SIG-M5 (cell line): ENCODE measurements at places on chromosomes 2 and 18.

GRCh38 chr2:157404363-157404762 lies 39.5 kb downstream of the CYTIP start:
- DNase-seq, result no peak

- no peak for DNase-seq
Measured at GRCh38 chr2:75607988-75608683, 38.4 kb upstream of the MRPL19 start.

DNA sequence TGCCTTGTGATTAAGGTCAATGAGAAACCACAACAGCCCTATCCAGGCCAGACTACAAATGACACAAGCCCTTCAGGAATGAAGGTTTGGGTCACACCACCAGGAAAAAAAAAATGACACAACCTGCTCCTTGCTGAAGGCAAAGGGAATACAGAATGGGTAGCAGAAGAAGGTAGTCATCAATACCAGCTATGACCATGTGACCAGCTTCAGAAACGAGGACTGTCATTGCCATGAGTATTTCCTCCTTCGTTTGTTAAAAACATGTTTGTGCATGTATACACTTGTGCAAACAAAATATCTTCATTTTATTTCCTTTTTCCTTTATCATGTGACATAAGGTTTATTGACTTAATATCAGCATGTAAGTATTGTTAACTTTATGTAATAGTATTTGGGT lies 226.6 kb downstream of the CDH19 start:
- DNase-seq, result no peak

GRCh38 chr2:237359518-237359840 lies 54.5 kb downstream of the COL6A3 start:
- DNase-seq, result no peak

GRCh38 chr2:3128786-3129185 lies 248.8 kb downstream of the EIPR1 start:
- no peak for DNase-seq

DNA sequence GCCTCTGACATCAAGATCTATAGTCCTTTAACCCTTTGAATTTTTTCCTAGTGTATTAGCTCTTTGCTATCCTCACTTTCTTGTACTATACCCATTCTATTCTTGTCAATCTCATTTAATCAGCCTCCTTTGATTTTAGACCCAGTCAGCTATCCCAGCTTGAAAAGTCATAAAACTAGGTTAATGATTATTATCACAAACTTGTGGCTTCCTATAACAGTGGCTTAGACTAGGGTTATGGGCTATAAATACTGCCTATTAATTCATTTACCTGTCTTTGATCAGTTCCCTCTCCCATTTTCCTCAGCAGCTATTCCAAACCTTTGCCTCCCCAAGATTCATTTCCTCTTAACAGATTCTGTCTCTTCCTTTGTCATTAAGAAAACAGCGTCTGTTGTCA lies 174.8 kb downstream of the UBR3 start:
- no peak for DNase-seq

DNA sequence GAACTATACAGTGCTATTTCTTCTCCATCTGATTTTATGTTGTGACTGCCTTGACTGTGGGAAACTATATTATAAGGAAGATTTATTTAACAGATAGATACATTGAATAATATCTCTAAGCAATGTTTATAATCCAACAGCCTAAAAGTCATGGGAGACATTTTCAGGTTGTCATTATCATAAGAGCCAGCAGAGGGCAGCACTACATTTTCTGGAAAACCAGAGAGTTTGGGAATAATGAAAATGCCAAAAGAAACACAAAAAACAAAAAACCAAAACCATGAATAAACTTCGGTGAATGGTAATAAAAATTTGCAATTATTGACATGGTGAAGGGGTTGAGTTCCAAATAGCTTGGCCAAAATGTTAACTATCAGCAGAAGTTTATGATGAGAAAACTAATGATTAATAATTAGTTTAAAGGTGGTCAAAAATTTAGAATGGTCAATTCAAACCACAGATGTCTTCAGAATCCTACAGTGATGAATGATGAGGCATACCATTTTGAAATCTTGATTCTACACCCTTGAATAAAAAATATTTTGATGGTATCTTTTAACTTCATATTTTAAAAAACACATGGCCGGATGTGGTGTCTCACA lies 4.7 kb downstream of the EEF1B2 start:
- DNase-seq, result no peak

- DNase-seq, result peak; percentile 22
Measured at GRCh38 chr2:64007924-64008323, 11.3 kb downstream of the VPS54 start.

DNA sequence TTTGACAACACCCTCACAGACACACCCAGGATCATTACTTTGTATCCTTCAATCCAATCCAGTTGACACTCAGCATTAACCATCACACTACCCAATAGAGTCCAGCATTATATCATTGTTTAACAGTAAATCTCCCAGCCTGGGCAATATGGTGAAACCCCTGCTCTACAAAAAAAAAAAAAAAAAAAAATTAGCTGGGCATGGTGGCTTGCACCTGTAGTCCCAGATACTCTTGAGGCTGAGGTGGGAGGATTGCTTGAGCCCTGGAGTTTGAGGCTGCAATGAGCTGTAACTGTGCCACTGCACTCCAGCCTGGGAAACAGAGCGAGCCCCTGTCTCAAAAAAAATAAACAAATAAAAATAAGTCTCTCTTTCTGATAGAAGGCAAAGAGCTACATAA lies 304.0 kb downstream of the STK39 start:
- DNase-seq, result no peak

DNA sequence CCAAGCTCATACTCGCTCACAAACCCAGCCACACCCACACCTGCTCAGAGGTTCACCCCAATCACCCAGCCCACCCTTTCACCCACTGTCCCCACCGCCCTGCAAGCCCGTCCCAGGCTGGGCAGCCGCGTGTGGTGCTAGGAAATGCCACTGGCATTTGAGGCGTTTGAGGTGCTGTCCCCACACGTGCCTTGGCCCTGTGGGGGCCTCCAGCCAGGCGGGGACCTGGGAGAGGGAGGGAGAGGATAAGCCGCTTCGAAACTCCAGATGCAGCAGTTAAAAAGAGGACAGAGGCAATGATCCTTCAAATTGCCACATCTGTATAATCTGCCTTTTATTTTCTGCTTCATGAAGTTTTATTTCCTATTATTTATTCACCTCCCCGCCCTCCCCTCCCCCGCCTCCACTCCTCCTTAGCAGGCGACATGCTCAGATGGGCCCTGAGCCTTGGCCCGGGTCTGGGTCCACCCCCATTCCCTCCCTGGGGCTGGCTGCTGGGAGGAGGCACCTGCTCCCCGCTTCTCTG lies 35.9 kb downstream of the PSD4 start:
- no peak for DNase-seq

DNA sequence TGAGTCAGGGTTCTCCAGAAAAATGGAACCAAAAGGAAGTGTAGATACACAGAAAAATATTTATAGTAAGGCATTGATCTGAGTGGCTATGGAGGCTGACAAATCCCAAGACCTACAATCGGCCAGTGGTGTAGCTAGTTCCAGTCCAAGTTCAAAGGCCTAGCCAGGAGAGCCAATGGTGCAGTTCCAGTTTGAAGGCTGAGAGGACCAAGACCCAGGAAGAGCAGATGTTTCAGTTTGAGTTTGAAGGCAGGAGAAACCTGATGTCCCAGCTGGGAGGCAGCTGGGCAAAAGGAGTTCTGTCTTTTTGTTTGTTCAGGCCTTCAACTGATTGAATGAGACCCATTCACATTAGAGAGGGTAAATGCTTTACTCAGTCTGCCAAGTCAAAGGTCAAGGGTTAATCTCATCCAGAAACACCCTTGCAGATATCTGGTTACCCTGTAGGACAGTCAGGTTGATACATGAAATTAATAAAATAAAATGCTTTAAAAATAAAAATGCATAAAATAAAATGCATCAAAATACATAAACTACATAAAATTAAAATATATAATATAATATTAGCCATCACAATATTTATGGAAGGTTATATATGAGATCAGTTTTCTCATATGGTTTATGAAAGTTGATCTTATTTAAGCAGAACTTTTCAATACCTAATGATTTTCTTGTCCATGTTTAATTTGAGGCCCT lies 38.7 kb downstream of the KCNE4 start:
- DNase-seq, result no peak
